ENCODE measurements at places on chromosomes 7 and 10. TPM values are rescaled to one million over a fixed set of nuclear protein-coding genes. Genes with fewer than 3 reads are reported as not detected.

DNA sequence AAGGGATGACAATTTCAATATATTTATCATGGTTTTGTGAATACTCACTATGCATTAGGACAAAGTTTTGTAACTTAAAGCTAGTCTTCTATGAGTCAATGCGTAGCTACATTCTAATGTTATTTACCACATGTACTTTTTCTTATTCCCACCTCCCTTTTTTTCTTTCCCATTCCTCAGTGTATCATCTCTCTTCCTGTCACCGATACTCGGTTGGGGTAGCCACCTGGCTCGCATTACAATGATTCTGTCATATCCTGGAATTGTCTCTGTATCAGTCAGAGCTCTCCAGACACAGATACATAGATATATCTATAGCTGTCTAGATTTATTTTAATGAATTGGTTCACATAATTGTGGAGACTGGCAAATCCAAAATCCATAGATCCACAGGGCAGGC, 9.8 kb upstream of the RALA start:
- H3K27ac ChIP-seq, result no peak overlapping the region
- no peak for DNase-seq
- no peak overlapping the region for H3K4me3 ChIP-seq

GRCh38 chr7:140672382-140673062, at the start of gene ADCK2:
TSS of gene ADCK2 (plus strand) at chr7:140672945. CDS start at chr7:140673331, 386 bp downstream.
- peak within 1 kb of the TSS; percentile 74 for H3K27ac ChIP-seq
- H3K36me3 ChIP-seq, result no peaks in the 10 kb centered on the region
- peak; percentile 61 for DNase-seq

DNA sequence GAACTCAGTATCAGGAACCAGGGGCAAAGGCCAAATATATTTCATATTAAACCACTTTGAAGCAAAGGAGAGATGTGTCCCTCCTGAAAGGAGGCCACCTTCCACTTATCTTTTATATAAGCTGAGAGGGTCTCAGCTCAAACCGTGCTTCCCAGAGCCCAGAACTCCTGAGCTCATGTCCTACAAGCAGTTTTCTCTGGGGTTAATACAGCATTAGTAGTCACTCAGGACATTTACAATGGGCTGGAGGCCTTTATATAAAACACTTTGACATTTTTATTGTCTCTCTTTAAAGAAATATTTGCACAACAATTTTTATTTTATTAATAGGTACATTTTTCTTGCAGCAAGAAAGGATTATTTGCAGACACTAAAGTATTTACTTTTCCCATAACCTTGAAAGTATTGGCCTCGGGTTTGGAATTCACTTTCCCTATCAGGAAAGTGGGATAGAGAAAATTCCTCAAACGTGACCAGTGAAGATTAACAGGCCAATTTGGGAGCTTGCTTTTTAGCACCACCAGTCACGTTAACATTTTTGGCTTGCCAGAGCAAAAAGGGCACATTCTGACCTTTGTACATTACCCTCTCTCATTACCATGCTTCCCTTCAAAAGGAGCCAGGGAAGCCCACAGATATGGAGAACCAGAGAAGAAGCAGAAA, 464.9 kb upstream of the NRP1 start:
- H3K27me3 ChIP-seq, result no peaks in the 10 kb centered on the region
- H3K27ac ChIP-seq, result no peak overlapping the region
- no peak overlapping the region for H3K4me3 ChIP-seq
- no peak for DNase-seq
- no peaks in the 10 kb centered on the region for H3K4me1 ChIP-seq

- no peaks in the 10 kb centered on the region for H3K27me3 ChIP-seq
- no peak overlapping the region for H3K4me3 ChIP-seq
- DNase-seq, result no peak
- H3K27ac ChIP-seq, result no peak overlapping the region
- peaks cover 73% of the 10 kb centered on the region for H3K36me3 ChIP-seq
Observed at GRCh38 chr10:5743736-5744135, 59.1 kb downstream of the TASOR2 start.

DNA sequence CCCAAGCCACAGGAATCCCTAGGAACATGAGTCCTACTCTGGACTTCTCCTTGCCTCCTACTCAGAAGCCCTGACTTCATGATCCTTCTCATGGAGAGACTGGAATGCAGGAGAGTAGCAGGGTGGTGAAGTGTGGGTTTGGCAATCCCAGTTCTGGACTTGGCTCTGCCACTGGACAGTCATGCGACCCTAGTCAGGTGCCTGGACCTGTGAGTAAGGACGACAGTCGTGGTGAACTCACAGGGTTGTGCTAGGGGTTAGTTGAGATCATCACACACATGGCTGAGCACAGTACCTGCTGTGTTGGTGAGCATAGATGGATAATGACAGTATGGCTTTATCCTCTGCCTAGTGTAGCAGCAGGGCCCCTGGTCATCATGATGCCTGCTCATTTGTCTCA, 117.9 kb downstream of the LRRC18 start:
- DNase-seq, result no peak
- H3K27ac ChIP-seq, result no peak overlapping the region
- H3K4me1 ChIP-seq, result no peaks in the 10 kb centered on the region
- H3K27me3 ChIP-seq, result no peaks in the 10 kb centered on the region
- no peaks in the 10 kb centered on the region for H3K36me3 ChIP-seq

The TAS2R3 gene
- 0.59 TPM for total RNA-seq

The MMD2 gene
- not detected for total RNA-seq

The ZNF853 gene
- 0.96 TPM for total RNA-seq

DNA sequence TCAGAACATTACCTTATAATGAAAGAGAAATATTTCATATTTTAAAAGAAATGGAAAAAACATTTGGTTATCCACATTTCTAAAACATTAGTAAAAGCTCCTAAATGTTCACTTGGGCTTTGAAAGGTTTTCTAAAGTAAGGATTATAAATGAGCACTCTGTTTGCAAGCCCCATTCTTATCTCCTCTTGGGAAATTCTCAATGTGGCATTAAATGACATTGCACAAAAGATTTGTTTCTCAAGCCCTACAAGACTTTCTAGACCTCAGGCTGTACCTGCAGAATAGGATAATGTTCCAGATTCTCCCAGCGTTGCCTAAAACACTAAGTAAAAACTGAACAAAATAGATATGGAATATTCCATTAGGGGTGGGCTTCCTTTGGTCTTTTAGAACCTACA, 658.0 kb upstream of the FOXK1 start:
- no peaks in the 10 kb centered on the region for H3K4me1 ChIP-seq
- H3K4me3 ChIP-seq, result no peak overlapping the region
- H3K36me3 ChIP-seq, result no peaks in the 10 kb centered on the region
- no peaks in the 10 kb centered on the region for H3K27me3 ChIP-seq
- no peak overlapping the region for H3K27ac ChIP-seq

DNA sequence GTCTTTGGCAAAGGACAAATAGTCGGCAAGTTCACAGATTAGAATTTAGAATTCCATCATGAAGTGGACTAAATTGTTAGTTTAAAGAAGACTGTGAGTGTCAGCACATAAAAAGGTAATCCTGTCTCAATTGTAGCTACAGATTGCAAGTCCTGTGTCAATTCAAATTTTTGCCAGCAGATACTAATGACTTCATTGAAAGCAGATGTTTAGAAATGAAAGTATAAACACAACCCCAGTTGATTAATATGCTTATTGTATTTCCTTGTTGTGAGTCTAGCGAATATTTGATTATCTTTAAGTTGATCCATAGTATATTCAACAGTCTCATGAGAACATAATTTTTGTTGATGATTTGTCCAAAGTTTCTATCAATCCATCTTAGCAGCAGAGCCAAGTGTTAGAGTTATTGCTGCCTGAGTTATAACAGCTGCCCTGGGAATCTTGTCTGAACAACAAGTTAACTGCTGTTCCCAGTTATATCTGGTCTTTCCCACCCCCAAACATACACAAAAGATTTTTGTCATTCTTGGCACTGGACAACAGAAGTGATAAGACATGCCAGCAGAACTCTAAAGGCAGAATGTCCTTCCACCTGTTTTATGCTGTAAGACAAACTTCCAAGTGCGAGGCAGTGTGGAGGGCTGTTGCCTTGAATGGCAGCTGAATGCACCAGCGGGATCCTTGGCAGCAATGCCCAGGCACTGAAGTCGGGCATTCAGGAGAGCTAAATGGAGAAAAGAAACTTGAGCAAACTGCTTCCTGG, 21.3 kb upstream of the HERPUD2 start:
- H3K27ac ChIP-seq, result no peak overlapping the region
- H3K4me1 ChIP-seq, result no peaks in the 10 kb centered on the region
- no peak for DNase-seq
- no peak overlapping the region for H3K4me3 ChIP-seq

GRCh38 chr10:70493660-70494234, 15.2 kb downstream of the PALD1 start:
- no peak overlapping the region for H3K4me3 ChIP-seq
- no peaks in the 10 kb centered on the region for H3K36me3 ChIP-seq
- no peaks in the 10 kb centered on the region for H3K4me1 ChIP-seq
- DNase-seq, result no peak

DNA sequence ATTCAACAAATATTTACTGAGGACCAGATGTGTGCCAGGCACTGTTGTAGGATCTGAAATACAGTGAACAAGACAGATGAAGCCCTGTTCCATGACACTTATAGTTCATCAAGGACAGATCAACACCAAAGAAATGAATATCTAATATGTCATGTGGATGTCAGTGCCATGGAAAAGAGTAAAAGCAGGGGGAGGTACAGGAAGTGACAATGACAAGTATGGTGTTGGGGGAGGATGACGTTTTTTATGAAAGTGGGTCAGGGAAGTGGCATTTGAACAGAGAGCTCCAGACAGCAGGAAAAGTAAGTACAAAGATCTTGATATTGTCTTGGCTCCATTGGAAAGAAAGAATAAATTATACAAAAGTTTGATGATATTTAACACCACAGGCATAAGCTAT, 7.0 kb upstream of the SFMBT2 start:
- H3K27ac ChIP-seq, result no peak overlapping the region
- H3K36me3 ChIP-seq, result no peaks in the 10 kb centered on the region
- H3K4me1 ChIP-seq, result peaks cover 9% of the 10 kb centered on the region
- H3K4me3 ChIP-seq, result no peak overlapping the region
- DNase-seq, result peak; percentile 25
- peaks cover 3% of the 10 kb centered on the region for H3K27me3 ChIP-seq

The RARRES2 gene
- not detected for total RNA-seq

The LRRTM3 gene
- not detected for total RNA-seq

The NYAP1 gene
- total RNA-seq, result 0.89 TPM

The CTTNBP2 gene
- total RNA-seq, result not detected

The STAM gene
- 154 TPM for total RNA-seq

- peaks cover 5% of the 10 kb centered on the region for H3K27me3 ChIP-seq
- no peaks in the 10 kb centered on the region for H3K4me1 ChIP-seq
- no peak overlapping the region for H3K27ac ChIP-seq
- DNase-seq, result no peak
- no peak overlapping the region for H3K4me3 ChIP-seq
Observed at GRCh38 chr7:44292420-44292817, 33.0 kb downstream of the CAMK2B start.

The SRGN gene
- total RNA-seq, result 580 TPM

GRCh38 chr10:102009801-102010425, 46.1 kb downstream of the ARMH3 start:
- peaks cover 51% of the 10 kb centered on the region for H3K36me3 ChIP-seq
- H3K4me1 ChIP-seq, result no peaks in the 10 kb centered on the region
- peak; percentile 77 for DNase-seq
- H3K27ac ChIP-seq, result no peak overlapping the region

GRCh38 chr10:36236931-36237330, 594.8 kb upstream of the FZD8 start:
- no peaks in the 10 kb centered on the region for H3K27me3 ChIP-seq
- no peaks in the 10 kb centered on the region for H3K4me1 ChIP-seq
- H3K4me3 ChIP-seq, result no peak overlapping the region
- no peaks in the 10 kb centered on the region for H3K36me3 ChIP-seq
- H3K27ac ChIP-seq, result no peak overlapping the region

GRCh38 chr7:92722541-92722940, 113.8 kb downstream of the CDK6 start:
- no peaks in the 10 kb centered on the region for H3K27me3 ChIP-seq

DNA sequence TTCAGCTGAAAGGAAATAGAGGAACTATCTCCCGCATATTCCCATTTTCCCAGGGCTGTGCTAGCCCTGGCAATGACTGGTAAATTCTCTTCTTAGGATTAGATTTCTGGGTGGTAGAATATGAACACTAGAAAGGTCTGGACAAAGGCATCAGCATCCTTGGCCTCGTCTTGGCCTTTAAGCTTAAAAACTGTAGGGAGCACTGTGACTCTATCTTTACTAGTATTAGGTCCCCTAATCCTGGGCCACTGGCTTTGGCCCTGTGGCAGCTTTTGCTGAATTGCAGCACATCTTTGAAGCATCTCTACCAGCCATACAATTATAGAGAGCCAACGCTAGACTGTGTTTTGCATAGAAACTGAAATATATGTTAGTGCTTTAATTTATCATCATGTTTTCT, 41.5 kb upstream of the EBLN1 start:
- H3K4me1 ChIP-seq, result peaks cover 4% of the 10 kb centered on the region
- H3K36me3 ChIP-seq, result no peaks in the 10 kb centered on the region
- peaks cover 21% of the 10 kb centered on the region for H3K27me3 ChIP-seq
- DNase-seq, result peak; percentile 38
- no peak overlapping the region for H3K4me3 ChIP-seq

The MBL2 gene
- not detected for total RNA-seq

The MRC1 gene
- total RNA-seq, result 0.37 TPM

DNA sequence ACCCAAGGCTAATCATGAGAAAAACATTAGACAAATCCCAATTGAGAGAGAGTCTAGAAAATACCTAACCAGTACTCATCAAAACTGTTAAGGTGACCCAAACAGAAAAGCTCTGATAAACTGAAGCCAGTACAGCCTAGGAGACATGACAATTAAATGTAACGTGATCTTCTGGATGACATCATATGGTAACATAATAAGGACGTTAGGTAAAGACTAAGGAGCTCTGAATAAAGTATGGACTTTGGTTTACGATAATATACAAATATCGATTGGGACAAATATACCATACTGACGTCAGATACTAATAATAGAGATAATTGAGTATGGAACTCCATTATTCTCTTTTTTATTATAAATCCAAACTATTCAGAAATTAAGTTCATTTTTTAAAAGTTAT, 561.1 kb upstream of the STEAP1 start:
- H3K27me3 ChIP-seq, result no peaks in the 10 kb centered on the region
- no peaks in the 10 kb centered on the region for H3K36me3 ChIP-seq
- no peaks in the 10 kb centered on the region for H3K4me1 ChIP-seq
- H3K4me3 ChIP-seq, result no peak overlapping the region
- DNase-seq, result no peak
- no peak overlapping the region for H3K27ac ChIP-seq

DNA sequence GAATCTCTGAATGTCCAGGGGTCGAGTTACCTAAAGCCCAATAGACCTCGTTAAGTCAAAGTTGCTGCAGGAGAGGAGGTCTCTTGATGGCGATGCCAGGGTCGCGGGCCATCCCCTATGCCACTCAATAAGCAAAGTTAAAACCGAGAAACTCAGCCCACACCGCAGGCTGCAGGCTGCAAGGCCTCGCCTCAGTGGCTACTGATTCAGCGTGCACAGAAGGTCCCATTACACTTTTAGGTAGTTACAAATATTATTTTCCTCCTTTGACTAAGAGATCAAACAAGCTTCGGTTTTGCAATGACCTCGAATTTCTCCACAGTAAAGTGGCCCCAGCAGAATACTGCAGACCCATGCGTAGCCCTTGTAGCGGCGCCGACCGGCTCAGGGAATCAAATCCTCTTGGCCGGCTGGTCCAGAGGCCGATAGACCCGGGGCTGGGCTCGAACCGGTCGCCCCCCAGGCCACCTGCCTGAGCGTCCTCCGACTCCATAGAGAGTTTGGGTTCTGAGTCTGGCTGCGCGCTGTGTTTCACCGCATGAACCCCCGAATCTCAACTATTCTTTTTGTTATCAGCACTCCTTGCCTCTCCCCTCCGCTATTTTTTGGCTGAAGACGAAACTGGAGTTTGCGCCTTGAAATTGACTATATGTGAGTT, 2.3 kb downstream of the C1QL3 start:
- peaks cover 15% of the 10 kb centered on the region for H3K27me3 ChIP-seq
- DNase-seq, result no peak
- H3K27ac ChIP-seq, result no peak overlapping the region
- peaks cover 4% of the 10 kb centered on the region for H3K36me3 ChIP-seq
